Stimulated activated CD4-positive, alpha-beta T cell treated with anti-CD3 and anti-CD28 coated beads, Interleukin-1b, Interleukin-23, amount 100 ng/mL, for 1 hour (primary cell): ENCODE measurements at places on chromosomes 13 and 19.

DNA sequence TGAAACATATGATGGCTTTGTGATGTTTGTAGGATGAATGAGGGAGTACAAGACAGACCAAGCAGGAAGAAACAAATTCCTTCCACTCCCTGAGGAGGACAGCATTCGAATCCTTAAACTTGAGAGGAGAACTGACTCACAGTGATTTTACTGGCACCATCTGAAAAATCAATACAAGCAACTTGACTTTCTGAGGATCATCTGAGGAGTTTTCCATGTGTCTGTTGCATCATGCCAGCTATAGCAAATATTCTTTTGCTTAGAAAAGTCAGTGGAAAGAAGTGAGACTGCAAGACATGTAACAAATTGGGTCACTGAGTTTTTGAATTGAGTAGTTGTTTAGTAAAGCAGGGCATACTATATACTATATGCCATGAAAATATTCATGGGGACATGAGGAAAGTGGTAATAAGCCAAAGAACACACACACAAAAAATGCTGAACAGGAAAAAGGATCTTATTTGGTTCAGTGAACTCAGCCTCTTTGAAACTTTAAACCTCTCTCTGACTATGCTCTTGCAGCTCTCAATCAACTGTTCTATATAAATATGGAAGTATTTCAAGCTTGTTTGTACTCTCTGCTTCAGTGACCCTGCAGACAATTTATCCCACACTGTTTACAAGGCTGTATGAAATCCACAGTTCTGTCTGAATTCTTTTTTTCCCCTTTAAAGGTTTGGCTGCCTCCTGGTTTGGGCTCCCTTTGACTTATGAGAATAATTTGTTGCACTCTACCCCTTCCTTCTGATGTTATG is 35.5 kb downstream of the SERTM1 start:
- no peak for DNase-seq

DNA sequence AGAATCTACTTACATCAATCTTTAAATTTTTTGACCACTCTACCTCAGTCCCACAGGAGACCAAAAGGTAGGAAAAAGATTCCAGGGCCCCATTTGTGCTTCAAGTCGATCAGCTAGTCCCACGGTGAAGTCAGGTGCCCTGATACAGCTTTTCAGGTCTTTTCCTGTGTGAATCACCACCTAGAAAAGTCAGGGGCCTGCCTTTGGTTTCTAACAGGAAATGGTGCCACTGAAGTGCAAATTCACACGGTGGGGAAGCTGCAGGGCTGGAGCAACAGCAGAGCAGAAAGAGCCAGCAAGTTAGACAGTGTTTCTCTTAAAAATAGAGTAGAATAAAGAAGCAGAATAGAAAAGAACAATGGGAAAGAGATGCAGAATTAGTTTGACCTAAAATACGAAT is 107.5 kb downstream of the KLF12 start:
- peak; percentile 20 for DNase-seq

GRCh38 chr19:3961007-3961406 is 9.9 kb downstream of the DAPK3 start:
- DNase-seq, result no peak

GRCh38 chr13:102977471-102977870 is 88.7 kb downstream of the SLC10A2 start:
- DNase-seq, result no peak

DNA sequence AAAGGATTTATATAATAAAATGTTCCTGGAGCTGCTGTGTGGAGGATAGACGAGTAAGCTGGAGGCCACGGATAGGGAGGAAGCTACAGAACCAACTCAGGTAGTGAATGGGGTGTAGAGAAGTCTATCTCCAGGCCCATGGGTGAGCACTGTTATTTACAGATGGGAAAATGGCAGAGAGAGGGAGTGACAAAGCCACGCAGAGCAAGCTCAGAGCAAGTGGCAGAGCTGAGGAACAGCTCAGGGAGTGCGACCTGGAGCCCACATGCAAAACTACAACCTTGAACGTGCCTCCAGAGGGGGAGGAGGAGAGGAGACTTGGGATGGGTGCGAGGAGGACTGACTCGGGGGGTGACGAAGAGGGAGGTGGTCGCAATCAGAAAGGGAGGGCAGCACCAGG is 13.4 kb upstream of the RSPH6A start:
- no peak for DNase-seq

- no peak for DNase-seq
These were observed 50.6 kb upstream of the PCDH20 start for GRCh38 chr13:61466280-61466679.

DNA sequence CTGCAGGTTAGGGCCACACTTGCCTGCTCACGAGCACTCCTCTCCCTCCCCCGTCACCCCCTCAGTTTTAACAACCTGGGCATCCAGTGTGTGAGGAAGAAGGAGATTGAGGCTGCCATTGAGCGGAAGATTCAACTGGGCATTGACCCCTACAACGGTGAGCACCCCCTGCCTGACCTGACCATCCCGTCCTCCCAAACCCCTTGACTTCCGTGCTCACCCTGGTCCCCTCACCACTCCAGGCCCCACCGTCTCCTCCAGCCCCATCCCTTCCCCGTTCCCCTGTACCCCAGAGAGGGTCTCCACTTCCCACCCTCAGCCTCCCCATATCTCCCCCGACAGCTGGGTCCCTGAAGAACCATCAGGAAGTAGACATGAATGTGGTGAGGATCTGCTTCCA is 13.6 kb upstream of the CLASRP start:
- DNase-seq, result no peak

- no peak for DNase-seq
These were observed 244.4 kb upstream of the SLITRK1 start for GRCh38 chr13:84126671-84127171.

DNA sequence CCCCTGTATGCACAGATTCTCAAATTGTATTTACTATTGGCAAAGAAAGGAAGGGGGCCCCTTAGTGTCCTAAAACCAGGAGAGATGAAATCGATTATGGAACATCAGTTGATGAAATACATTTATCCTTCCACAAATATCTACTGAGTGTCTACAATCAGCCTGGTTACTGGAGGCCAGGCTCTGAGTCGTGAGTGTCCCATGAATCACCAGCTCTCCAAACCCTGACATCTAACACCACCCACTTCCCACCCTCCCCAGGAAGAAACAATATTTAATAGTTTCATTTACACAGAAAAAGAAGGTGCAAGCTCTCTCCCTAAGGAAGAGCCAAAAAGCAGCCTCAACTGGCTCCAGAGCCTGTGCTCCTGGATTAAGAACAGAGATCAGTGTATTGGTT is 25.2 kb downstream of the KCTD15 start:
- no peak for DNase-seq

DNA sequence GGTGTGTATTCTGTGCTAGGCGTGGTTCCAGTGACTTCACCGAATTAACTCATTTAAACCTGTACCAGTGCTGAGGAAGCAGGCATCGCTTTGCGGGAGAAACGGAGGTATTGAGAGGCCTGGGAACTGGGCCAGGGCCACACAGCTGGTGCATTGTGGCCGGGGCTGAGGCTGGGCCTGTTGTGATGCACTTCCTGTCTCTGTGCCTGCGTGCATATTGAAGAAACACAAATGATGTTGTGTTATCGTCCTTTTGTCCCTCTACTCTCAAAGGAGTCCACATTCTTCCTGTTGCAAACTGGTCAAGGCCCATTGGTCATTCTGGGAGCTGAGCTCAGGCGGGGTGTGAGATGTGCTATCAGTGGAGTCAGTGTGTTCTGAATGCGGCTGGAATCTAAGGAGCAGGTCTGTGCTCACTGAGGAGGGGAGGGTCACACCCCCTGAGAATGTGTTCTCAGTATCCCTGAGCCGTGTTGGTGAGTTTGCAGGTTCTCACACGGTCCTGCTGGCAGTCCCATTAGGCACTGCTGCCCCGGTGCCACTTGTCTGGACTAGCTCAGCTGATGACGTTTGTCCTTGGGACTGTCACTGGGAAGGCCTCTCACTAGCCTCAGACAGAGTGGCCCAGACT is 62.1 kb downstream of the ARHGEF7 start:
- DNase-seq, result peak; percentile 7

- no peak for DNase-seq
These were observed 1.7 kb upstream of the USPL1 start for GRCh38 chr13:30615866-30616541.

GRCh38 chr19:4233282-4233853 is 4.0 kb downstream of the EBI3 start:
- peak; percentile 25 for DNase-seq

DNA sequence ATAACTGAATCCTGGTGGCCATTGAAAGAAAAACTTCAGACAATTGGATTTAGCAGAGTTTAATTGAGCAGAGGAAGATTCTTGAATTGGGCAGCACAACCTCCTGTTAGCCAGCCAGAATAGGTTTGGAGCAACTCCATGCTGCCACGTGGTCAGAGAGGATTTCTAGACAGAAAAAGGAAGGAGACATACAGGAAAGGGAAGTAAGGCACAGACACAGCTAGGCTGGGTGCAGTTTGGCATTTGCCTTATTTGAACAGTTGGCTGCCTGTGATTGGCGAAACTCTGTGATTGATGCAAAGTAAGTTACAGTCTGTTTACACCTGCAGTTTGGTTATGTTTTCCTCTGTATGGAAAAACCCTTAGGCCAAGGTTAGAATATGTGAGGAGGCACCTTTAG is 85.8 kb upstream of the SPATA13 start:
- no peak for DNase-seq

GRCh38 chr19:35797663-35798062 is 15.0 kb downstream of the PRODH2 start:
- no peak for DNase-seq

DNA sequence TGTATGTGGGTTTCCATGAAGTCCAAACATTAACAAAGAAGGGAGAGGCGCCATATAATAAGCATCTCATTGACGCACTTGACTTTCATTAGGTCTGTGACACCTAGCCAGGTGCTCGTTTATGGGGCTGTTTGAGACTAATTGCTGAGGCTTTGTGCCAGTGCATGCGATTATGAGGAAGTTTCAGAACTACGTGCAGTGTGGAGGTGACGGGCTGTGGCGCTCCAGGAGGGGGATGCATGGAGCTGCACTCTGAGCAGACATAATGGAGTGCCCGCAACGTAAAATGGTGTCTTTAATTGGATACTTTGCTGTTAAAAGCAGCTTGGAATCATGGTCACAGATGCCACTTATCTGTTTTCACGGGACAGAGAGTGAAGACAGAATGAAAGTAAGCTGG is 223.2 kb downstream of the FGF9 start:
- DNase-seq, result no peak

DNA sequence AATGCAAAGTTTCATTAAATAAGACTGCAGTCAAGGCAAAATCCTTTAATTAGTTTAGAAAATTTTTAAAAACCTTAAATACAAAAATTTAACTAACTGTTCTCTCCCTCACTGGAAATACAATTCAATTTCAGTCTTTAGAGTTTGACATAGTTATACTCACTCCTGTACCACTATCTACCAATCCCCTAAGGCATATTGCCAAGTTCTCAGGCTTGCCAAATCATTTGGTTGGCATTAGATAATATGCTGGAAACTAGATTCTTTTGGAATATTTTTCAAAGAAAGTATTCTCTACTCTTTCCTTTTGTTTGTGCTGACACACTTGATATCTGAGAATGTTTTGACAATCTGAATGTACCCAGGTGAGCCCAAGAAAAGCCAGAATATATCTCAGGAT is 77.2 kb downstream of the TSC22D1 start:
- no peak for DNase-seq

DNA sequence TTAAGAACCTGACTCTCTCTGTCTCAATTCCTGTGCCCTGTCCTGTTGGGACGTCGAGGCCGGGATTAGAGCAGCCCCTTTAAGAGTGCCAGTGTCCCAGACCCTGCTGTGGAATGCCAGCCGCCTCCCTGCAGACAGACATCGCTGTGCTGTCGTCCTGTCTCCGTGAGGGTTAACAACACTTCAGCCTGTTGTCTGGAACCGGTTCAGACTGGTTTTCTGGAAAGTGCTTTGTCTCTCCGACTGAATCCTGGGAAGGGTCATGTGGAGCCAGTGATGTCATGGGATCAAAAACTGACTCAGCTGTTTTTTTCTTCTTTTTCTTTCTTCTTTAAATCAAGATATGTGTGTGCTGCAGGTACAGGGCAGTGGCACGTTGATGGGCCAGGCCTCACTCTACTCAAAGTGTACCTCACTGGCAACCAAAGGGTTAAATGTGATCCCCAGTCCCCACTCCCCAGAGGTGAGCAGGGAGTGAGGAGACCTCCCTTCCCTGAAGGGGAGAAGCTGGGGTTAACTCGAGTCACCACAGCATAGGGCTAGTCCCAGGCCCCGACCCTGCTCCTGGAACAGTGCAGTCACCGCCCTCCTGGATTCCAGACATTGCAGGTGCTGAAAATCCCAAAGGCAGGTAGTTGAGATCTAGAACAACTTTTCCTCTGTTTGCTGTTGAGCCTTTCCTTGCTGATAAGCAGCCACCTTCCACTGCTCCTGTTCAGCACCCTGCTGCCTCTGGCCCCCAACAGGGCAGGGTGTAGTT is 50.8 kb downstream of the TSSK6 start:
- no peak for DNase-seq

- DNase-seq, result no peak
These were observed 26.4 kb upstream of the ZNF181 start for GRCh38 chr19:34707661-34708060.

DNA sequence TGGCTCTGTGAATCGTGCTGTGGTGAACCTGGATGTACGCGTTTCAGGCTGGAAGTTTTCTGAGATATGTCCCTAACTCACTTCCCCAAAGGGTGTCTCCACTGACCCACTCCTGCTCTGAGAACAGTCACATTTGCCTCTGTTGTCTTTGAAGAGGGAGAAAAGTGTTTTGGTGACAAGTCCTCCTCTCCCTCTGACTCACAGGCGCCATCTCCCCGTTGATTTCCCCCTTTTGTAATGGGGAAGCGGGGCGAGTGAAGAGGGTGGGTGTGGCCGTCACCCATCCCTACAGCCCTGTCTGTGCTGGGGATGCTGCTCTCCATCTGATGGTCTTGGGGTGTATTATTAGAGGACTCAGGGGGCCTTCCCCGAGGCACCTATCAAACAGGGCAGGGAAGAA is 9.6 kb downstream of the APC2 start:
- no peak for DNase-seq

DNA sequence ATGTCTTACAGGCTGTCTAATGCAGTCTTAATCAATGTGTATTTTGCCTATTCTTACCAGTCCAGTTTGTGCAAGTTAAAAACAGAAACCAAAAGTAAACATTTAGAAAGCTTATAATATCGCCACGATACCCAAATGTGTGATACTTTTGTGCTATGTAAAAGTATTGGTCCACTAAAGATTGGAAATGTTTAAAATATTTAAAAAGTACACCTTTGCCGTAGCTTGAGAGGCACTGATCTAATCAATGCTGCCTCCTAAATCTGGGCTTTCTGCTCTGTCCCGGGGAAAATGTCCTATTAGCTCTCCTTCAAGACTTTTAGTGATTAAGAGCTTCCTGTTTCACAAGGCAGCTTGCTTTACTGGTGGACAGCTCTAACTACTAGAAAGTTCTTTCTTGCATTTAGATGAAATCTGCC is 64.7 kb downstream of the DNAJC15 start:
- DNase-seq, result no peak

GRCh38 chr19:5479958-5480357 is 24.7 kb downstream of the ZNRF4 start:
- no peak for DNase-seq

GRCh38 chr19:48967346-48968178 is 2.5 kb downstream of the FTL start:
- no peak for DNase-seq
